ENCODE measurements at places on chromosomes 11 and 22. TPM values are rescaled to one million over a fixed set of nuclear protein-coding genes. Genes with fewer than 3 reads are reported as not detected.

GRCh38 chr11:96242191-96242847 is 100.7 kb downstream of the MAML2 start:
- no peak for DNase-seq

- DNase-seq, result no peak
These were observed 14.2 kb upstream of the RFPL2 start for GRCh38 chr22:32219026-32219425.

The LRRC32 gene
- total RNA-seq, result 13.4 TPM

The MCHR1 gene
- total RNA-seq, result 1.1 TPM

GRCh38 chr22:37228106-37229011 is 15.7 kb downstream of the RAC2 start:
- DNase-seq, result no peak

GRCh38 chr11:112281726-112282125 is 21.1 kb upstream of the PLET1 start:
- no peak for DNase-seq

The RNASEH2C gene
- 39.1 TPM for total RNA-seq

GRCh38 chr22:47788461-47788860 is 1026.0 kb downstream of the TBC1D22A start:
- DNase-seq, result no peak

- DNase-seq, result no peak
These were observed 137.6 kb upstream of the SEZ6L start for GRCh38 chr22:26031641-26032040.

GRCh38 chr11:57191311-57192219 is 9.8 kb downstream of the LRRC55 start:
- DNase-seq, result no peak

The CD248 gene
- total RNA-seq, result 1.0 TPM

The ARHGAP42 gene
- 12.3 TPM for total RNA-seq

DNA sequence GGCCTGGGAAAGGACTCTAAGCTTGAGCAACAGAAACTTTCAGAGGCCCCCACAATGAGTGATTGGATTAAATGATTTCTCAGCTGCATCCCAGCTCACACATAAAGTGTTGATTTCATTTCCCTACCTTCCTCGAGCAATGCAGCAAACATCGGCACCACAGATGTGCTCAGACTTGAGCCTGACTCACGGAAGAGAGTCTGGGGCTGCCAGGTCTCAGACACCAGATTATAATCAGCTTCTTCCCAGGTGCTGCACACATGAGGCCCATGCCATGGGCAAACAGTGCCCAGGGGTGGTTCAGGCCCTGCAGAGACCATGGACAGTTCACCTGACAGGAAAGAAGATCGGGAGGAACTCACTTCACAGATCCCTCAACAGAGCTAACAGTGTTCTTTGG is 226.6 kb upstream of the TENM4 start:
- no peak for DNase-seq

The DDIAS gene
- total RNA-seq, result 3.1 TPM

DNA sequence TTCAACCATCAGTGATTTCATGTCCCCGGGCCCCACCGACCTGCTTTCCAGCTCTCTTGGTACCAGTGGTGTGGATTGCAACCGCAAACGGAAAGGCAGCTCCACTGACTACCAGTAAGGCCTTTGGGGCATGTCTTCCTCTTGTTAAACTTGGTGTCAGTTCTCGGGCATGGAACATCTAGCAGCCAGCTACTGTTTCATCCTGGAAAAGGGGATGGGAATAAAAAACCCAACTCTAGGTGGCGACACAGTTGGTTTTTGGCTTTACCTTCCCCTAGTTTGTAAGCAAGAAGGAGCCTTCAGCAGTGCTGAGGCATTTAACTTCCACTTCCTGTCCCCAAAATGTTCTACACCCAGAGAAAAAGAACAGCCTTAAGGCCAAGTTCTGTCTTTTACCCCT is 76.7 kb downstream of the BMAL1 start:
- DNase-seq, result no peak

All from right lobe of liver (tissue), 6 donors.